ENCODE measurements at places on chromosomes 6 and 20. TPM values are rescaled to one million over a fixed set of nuclear protein-coding genes. Genes with fewer than 3 reads are reported as not detected.

GRCh38 chr6:87731818-87732661 is 30.0 kb upstream of the AKIRIN2 start:
- peak; percentile 83 for DNase-seq

DNA sequence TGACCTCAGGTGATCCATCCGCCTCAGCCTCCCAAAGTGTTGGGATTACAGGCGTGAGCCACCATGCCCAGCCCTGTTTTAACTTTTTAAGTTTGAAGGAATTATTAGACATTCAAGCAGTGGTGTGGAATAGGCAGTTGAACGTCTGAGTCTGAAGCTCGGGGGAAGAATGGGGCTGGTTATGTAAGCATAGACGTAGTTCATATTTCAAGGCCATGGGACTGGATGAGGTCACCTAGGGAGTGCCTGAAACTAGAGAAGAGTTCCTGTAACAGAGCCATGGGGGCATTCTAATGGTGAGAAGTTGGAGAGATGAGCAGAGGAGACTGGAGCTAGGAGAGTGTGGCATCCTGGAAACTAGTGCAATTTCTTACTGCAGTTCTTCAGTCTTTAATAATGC is 6.4 kb downstream of the CDKAL1 start:
- DNase-seq, result no peak

The FGD2 gene
- 0.13 TPM for polyA plus RNA-seq

GRCh38 chr6:74741646-74742045 is 464.2 kb downstream of the COL12A1 start:
- DNase-seq, result no peak

- DNase-seq, result no peak
These were observed 35.4 kb downstream of the PIM1 start for GRCh38 chr6:37205175-37205996.

GRCh38 chr6:137291441-137291840 is 72.3 kb upstream of the IFNGR1 start:
- no peak for DNase-seq

Data from keratinocyte (primary cell).